ENCODE measurements at places on chromosomes 6 and 20.
A peak's percentile ranks its signal among the peaks of the same experiment; 100 is the strongest.

- peak; percentile 36 for DNase-seq
Measured at GRCh38 chr20:50385733-50386640, 124.2 kb upstream of the PTPN1 start.

DNA sequence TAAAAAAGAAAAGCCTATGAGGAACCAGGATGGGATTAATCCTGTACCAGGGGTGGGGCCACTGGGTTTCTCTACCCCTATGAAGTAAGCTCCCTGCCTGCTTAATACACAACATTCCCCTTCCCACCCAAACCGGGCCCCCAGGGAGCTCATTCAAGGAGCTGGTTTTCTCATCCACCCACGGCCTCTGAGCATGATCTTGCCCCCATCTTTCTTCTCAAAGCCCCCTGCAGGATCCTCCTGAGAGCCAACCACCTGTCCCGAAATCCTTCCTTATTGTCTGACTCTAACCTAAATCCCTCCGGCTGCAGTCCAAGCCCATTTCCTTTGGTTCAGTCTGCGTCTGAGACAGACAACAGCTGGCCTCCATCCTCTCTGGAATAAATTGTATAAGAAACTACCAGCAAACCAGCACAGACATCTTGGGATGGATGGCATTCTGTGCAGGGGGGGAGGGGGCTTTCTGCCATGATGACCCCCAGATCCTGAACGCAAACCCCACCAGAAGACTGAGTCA is 21.0 kb downstream of the KCNK5 start:
- no peak for DNase-seq

- no peak for DNase-seq
Measured at GRCh38 chr6:50025258-50025657, 3.5 kb upstream of the DEFB110 start.

GRCh38 chr6:168577496-168577895 is 136.5 kb downstream of the SMOC2 start:
- no peak for DNase-seq

DNA sequence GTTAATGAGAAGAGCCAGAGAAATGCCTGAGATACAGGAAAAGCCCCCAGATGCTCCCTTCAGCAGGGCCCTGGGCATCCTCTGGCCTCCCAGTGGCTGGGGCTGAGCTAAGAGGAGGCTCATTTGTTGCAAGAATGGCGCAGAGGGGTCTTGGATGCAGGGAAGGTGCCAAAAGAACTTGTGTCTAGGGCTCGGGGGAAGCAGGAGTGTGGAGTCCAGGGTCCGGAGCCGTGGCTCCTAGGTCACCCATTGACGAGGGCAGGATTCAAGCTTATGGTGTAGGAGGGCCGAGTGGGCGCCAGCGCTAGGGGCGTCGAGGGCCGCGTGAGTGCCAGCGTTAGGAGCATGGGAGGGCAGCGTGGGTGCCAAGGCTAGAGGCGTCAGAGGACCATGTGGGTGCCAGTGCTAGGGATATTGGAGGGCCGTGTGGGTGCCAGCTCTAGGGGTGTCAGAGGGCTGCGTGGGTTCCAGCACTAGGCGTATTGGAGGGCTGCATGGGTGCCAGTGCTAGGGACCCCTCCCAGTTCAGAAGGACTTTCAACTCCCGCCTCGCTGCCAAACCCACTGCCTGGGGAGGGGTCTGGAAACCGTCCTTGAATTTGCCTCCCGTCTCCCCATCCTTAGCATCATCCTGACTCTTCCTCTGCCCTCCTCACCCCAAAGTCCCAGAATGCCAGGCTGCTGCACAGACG is 250.5 kb upstream of the AFDN start:
- DNase-seq: no peak

DNA sequence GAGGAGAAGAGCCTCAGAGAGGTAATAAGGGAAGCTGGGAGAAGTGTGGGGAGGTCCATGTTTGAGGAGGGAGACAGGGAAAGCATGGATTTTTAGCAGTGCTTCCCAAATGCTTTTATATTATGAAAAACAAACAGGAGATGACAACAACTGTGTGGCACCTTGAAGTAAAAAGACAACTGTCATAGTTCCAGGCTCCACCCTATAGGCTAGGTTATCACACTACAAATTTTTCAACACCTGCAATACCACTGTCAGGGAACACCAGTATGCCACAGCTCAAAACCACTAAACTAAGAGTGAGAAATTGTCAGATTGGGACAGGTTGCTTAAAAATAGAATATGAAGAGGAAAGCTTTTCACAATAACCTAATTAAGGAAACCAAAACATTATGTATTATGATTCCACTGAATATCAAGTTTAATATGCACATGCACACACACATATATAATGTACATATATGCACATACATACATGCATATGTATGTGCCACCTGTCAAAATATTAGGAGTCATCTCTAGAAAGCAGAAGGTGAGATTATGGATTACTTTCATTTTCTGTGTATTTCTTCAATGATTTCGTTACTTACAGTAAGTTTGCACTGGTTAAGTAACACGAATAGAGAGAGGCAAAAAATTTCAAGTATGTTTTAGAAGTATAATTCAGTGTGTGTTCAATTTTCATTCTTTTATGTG is 261.2 kb downstream of the PTPRK start:
- DNase-seq: no peak

DNA sequence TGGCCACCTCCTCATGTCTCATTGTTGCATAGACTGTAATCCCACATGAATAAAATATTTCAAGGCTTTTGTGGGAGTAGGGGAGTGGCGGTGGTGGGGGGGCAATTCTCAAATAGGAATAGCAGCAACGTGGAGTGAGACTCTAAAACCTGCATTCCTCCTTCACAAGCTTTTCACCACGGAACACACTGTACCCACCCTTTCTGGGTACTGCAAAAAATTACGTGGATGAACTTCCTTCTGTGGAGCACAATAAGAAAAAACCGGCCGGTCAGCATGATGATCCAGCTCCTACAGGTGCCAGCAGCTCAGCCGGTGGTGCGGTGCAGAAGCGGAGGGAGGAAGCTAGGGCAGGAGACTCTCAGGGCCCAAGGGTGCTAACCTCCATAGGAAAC is 930 bp upstream of the RRAGD start:
- no peak for DNase-seq

DNA sequence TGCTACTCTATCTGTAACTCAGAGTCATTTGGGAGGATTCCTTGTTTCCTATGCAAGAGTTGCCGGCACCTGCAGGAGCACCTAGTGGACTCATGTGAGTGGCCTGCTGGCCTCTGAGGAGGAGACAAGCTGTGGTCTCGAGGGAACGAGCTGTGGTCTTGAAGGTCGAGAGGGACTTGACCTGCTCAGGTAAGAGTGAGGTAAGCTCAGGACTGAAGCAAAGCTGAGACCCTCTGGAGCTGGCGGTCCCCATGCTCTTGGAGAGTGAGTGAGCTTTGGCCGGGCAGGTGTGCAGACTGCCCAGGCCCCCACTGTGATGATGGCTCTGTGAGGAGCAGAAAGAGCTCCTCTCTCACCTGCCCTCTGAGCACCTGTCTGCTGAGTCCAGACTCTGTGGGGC is 214.3 kb downstream of the MYLK4 start:
- no peak for DNase-seq

DNA sequence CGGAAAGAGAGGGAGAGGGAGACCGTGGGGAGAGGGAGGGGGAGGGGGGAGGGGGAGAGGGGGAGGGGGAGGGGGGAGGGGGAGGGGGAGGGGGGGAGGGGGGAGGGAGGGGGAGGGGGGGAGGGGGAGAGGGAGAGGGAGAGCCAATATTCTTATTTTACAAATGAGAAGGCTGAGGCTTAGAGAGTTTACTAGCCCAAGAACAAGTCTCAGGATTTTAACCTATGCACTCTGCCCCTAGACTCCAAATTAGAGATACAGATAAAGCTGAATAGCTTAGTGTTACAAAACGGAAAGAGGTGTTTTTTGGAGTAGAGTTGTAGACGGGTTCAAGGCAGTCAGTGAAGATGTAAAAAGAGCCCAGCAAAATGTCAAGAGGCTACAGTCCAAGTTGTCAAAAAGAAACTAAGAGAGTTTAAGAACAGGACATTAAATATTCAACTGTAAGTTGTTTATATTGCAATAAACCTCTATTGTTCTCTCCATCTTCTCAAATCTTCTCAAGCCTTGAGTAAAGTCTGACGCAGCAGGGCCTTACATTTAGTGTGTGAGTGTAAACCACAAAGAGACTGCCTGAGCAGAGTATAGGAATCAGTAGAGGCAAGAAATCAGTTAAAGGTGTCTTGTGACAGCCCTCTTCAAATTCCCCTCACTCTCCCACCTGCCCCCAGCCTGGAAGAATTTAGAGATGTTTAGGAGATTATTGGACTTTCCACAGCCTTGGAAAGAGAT is 34.9 kb upstream of the AKIRIN2 start:
- no peak for DNase-seq

GRCh38 chr6:128095362-128095761 is 194.5 kb upstream of the THEMIS start:
- no peak for DNase-seq

GRCh38 chr6:52512199-52512598 is 64.7 kb downstream of the TRAM2 start:
- no peak for DNase-seq

DNA sequence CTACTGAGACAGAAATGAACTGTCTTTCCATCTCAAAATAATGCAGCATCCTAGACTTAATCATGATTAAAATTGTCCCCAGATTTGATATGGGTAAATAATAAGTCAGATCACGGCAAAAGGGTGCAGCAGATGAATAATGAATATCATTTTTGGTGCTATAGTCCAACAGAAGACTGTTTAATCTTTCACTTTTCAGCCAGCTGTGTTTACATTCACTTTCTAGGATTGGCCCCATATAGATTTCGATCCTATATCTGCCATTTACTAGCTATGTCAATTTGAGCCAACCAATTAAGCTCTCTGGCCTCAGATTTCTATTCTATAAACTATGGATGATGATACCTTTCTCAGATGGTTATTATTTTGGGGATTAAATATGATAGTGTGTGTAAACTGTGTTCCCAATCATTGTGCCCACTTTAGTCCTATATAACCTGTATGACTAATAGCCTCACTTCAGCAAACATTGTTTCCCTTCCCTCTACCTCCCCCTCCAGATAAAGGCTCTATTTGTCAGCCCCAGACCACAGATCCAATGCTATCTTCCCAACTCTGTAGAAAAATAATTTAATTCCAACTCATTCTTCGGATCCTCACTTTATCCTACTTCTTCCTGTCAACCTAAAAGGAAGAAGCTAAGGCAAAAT is 53.6 kb upstream of the NT5E start:
- no peak for DNase-seq

GRCh38 chr6:12733876-12734275 is 17.3 kb downstream of the PHACTR1 start:
- DNase-seq: no peak

DNA sequence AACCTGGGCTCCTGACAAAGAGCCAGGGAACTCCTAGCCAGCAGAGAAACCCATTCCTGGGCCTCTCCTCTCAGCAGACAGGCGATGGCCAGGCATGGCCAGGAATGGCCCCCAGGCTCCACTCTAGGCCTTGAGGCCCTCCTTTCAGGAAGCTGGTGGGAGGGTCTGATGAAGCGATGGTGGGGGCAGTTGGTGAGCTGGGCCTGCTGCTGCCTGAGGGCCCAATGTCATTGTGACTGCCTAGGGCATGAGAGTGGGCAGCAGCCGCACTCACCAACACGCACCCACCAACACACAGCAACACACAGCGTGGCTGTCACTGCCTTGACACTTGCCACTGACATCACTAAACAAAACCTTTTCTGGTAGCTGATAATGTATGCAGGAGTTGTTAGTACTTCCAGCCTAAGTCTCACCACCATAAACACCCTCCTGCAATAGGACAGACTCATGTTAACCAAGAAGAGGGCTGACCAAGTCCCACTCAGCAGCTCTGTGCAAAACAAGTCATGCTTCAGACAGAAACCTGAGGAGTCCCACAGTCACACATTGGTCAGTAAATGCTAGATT is 69.3 kb downstream of the ABHD12 start:
- DNase-seq: no peak

DNA sequence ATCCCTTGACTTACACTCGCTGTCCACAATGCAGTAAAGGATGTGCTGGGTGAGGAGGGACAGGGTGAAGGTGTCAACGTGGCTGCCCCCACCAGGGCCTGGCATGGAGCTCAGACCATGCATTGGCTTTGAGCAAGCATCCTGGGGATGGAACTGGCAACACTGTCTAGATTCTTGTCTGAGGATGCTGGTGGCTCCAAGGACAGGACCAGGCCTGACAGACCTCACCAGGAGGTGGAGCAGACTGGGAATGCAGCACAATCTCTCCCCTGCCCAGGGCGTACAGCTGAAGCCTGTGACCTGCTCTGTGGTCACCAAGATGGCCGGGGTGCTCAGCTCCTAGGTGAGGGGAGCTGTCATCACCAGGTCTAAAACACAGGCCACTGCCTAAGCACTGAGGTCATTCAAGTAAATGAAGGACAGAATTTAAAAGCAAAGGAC is 50.9 kb downstream of the MYH7B start:
- no peak for DNase-seq

DNA sequence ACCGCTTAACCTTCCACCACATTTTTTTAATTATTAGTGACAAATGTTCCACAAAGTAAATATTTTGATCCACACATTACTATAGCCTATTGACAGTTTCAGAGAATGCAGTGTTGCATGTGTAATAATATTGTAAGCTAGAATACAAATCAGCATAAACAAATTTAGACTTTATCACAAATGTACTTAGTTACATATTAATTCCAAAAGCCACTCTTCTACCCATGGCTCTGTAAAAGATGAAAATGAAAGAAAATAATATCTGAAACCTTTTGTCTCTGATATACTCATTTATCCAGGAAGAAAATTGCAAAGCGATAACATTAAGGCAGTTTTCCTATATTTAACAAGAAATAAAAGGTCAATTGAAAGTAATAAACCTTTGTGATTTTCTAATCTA is 954.0 kb upstream of the MAN1A1 start:
- no peak for DNase-seq

DNA sequence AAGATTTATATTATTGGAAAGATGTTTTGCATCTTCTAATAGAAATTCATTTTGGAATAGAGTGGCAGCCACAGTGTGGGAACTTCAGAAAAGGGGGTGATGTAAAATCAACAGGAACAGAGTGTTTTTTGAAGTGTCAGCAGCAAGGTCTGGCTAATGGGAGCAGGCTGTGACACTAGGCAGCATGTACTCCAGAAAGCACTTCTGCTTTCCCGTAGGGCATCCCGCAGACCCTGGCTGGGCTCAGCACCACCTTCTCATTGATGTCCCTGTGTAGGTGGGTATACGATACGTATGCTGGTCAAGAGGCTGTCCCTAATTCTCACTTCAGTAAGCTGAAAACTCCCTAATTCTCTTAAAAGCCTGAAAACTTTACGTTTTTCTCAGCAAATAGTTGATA is 74.7 kb downstream of the EYA4 start:
- DNase-seq: no peak

- DNase-seq: no peak
Measured at GRCh38 chr20:9417665-9418064, 96.7 kb upstream of the LAMP5 start.
